ENCODE measurements at places on chromosomes 5 and 9.

- DNase-seq = no peak
Measured at GRCh38 chr5:110623874-110624273, 102.6 kb downstream of the TMEM232 start.

- DNase-seq = no peak
Measured at GRCh38 chr5:97412959-97413358, 229.9 kb upstream of the RIOK2 start.

DNA sequence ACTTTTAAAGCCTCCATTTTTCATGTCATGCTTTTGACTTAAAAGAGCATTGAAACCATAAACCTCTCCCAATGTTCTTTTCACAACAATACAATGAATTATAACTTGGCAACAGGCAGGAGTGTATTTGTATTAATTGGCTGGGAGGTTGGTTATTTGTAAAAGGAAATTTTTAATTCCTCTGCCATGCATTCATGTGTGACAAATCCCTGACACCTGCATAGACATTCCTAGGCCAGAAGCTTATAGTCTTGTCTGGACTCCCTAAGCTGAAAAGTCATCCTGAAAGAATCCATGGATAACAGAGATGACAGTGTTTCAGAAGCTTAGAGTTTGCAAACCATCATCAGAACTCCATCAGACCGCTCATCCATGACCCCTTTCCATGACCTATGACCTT, 76.3 kb upstream of the PTGER4 start:
- DNase-seq = no peak

GRCh38 chr5:149657324-149657723, 72.8 kb upstream of the PPARGC1B start:
- DNase-seq = no peak

GRCh38 chr5:143241892-143242291, 161.6 kb downstream of the NR3C1 start:
- no peak for DNase-seq

GRCh38 chr5:124962735-124963134, 216.3 kb upstream of the ZNF608 start:
- no peak for DNase-seq

DNA sequence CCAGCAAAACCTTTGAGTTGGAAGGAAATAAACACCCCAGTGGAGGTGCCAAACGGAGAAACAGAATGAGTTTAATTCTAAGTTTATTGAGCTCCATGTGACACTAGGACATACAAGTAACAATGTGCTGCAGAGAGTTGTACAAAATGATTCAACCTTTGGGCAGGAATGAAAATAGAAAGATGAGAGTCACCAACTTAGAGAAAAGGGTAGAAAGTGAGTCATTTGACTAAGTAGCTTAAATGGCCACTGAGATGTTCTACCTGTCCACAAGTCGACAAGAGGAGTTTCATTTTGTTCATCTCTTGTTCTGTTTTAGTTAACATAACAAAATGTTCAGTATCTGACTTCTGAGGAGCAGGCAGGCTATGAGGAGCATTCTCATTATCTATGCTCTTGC, 284.7 kb downstream of the NR2F1-AS1 start:
- DNase-seq = no peak

- DNase-seq = no peak
Measured at GRCh38 chr9:107280543-107280942, 2.5 kb upstream of the RAD23B start.

GRCh38 chr5:141835928-141836670, 42.1 kb downstream of the PCDH1 start:
- no peak for DNase-seq

DNA sequence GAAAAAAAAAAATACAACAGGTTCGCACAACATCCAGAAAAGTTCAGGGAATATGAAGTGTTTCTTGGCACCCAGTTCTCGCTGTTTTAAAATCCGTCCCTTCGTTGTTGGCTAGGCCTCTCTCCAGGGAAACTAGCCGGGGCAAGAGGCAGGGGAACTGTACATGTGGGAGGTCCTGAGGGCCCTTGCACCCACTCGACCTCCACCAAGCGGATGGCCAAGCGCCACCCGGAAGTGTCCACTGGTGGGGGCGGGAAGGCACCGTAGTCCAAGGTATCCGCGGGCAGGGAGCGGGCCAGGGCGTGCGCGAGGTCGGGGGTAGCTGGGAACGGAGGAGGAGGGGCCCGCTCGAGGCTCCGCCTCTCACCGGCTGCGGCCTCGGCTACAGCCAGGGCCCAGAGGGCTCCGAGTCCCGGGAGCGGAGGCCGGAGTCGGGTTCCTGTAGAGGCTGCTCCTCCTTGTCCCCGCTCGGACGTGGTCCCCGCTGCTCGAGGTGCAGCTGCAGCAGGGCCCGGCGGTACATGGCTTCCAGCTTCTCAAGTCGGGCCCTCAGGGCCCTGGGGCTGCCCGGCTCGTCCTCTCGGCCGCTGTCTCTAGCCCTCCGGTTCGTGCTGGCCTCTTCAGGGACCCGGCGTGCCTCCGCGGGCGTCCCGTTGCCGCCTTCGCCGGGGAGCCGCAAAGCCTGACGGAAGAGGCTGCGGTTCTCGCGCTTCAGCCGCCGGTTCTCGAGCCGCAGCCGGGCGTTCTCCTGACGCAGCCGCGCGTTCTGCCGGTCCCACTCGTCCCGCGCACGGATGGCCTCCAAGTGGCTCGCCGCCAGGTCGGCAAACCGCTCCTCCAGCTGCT, 720 bp downstream of the TUSC1 start:
- DNase-seq = peak; percentile 39

DNA sequence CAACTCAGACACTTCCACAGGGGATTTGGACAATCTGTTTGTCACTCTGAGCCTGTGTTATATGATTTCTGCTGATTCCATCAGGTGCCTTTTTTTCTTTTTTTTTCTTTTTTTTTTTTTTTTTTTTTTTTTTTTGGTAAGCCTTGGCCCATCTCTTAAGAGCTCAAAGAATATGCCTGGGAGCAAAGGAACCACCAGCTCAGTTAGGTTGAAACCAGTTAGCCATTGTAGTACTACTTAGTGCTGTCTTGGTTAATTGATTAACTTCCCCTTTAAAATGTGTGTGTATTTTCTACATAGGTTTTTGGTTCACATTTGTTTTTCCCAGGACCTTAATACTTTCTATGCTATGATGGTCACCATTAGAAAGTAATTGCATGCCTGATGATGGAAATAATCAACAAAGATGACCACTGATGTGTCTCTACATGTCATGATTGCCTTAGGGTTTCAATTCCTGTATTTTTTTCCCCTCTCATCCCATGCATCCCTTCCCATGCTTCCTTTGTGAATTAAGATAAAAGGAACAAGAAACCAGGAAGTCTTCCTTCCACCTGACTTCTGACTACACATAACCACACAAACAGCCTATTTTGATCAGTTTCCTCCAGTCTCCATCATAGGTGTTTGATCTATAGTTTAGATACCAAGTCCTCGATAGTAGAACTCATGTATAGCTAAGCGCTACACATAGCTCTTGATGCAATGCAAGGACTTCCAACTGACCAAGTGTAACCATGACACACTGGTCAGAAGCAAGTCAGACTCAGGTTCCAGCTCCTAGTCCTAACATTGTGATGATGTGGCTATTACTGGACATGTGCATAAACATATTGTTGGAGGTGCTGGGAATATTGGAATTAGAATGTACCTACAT, 306.1 kb downstream of the EFNA5 start:
- DNase-seq = no peak

DNA sequence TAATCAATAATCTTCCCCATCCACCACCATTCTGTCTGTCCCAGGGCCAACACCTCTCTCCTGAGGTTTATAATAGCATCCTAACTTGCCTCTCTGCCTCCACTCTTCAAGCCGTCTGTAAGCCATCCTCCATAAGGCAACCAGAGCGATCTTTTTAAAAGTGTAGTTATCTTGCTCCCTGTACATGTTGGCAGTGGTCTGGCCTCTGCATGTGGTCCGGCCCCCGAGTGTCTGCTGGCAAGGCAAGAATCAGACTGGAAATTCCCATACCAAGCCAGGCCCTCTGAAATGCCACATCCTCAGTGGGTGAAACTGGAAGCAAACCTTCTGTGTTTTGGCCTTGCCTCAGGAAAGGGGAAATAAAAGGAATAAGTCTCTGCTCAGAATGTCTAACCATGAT, 17.0 kb downstream of the TTLL11 start:
- no peak for DNase-seq

- DNase-seq = no peak
Measured at GRCh38 chr5:125293726-125294125, 547.3 kb upstream of the ZNF608 start.

- DNase-seq = no peak
Measured at GRCh38 chr5:78339617-78340436, 20.6 kb upstream of the SCAMP1 start.

GRCh38 chr9:109868722-109869121, 88.7 kb downstream of the PALM2AKAP2 start:
- no peak for DNase-seq

DNA sequence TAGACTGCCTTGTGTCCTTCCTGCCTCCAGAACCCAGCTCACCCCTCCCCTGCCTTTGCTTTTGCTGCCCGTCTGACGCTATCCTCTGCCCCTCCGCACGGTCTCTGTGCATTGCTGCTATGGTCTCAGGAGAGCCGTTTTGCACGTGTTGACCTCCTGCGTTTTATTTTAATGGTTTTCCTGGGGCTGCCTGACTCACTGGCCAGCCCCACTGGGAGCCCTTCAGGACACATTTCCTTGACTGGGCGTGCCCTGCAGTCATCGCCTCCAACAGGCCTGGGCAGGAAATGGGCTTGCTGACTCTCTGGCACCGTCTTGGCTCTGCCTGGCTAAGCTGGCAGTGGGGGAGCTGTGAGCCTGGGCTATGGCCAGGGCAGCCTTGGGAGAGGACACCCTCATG, 17.9 kb upstream of the ASS1 start:
- DNase-seq = no peak

DNA sequence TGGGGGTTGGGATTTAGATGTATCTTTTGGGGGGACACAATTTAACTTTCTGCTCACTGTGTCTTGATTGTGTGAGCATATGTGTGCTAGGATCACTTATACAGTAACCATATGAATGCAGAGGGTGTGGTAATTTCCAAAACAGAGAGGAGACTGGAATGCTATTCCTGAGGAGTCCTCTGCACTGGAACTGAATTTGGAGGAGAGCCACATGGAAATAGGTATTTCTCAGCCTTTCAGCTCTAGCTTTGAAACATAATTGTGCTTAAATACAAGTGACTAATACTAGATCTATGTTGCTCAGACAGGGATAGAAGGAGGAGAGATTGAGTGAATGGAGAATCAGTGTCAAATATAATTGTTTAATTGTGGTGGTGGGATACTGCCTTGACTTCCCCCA, 45.5 kb downstream of the FOCAD start:
- no peak for DNase-seq

- no peak for DNase-seq
Measured at GRCh38 chr9:98583417-98583816, 125.3 kb downstream of the GABBR2 start.

GRCh38 chr5:36982146-36982545, 105.6 kb downstream of the NIPBL start:
- DNase-seq = no peak

DNA sequence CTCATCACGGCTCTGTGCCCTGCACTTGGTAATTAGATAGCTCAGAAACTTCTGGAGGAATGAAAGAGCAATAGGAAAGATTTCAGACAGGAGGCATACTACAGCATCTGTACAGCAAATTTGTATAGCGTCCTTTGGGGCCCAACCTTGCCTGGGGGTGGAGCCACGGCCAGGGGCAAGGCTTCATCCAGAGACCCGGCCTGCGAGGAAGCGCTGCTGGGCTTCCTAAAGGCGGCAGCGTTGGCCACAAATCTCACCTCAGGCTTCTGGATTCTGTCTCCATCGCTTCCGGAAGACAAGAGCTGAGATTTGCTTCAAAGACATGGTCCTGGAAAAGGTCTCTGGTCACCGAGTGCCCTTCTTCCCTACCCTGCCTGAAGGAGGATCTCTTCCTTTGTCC, 12.2 kb upstream of the SPATA31D1 start:
- DNase-seq = no peak

GRCh38 chr5:153084511-153084910, 406.0 kb upstream of the GRIA1 start:
- DNase-seq = no peak

DNA sequence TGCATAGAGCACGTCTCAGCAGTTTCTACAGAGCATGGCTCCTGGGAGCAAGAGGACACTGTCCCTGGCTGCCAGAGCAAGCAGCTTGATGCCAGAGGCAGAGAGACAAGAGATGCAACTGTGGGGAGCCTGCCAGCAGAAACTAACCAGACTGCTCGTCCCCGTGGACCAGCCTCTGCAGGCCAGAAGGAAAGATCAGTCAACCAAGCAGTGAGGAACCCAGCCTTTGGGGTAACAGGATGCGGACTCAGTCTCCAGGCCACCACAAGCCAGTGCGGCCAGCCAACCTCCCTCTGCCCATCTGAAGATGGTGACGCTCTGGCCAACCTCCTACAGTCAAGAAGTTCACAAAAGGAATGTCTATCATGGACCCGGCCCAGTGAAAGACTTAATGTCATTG, 3.7 kb downstream of the SURF4 start:
- DNase-seq = no peak

DNA sequence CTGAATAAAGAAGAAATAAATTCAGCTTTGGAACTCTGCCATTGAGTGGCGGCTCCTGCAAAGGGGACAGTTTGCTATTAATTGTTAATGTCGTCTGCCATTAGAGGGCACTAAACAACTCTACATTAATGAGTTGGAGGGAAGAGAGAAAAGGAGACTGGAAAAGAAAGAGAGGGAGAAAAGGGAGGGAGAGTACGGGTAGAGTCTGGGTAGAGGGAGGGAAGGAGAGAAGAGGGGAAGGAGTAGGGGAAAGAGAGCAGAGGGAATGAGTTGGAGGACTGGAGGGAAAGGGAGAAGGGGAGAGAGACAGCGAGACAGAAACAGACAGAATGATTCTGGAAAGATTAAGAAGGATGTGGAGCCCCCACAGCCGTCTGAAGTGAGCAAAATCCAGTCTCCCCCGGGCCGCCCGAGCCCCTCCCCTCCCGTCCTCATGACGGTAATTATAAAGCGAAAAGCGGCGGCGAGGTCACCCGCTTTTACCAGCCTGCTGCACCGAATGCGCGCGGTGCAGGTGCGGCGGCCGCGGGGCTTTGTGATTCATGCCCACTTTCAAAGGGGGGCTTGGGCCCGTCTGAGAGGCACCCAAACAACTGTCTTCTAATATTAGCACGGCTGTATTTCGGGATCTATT, 1.9 kb upstream of the FST start:
- peak; percentile 31 for DNase-seq

DNA sequence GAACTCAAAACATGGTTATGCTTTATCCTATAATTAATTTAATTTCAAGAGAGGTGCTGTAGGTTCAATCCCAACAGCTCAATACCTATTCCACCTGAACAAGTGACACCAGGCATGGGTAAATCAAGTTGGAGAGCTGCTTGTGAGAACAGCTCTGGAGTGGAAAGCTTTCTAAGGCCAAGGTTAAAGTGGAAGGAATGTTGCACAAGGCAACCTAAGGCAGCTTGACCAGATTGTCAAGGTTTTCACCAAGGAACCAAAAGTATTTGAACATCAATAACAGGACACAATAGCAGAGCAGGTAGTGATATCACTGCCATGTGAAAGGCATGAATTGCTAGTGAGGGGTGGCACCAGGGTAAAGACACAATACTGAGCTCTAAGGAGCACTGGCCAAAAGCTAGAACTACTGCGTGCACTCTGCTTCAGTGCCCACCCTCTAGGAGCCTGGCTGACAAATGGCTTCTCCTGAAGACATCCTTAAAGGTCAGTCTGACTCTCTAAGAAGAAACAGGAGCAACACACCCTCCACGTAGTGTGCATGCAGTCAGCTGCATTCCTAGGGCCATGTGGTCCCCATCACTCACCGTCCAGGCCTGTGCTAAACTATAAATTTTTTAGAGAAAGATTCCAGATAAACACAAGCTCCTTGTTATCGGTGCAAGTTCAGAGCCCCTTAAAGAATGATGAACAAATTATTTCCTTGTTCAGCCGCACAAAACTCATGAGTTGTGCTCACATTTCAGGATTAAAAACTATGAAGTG, 677.7 kb upstream of the KLF4 start:
- no peak for DNase-seq

- no peak for DNase-seq
Measured at GRCh38 chr9:93112116-93112863, 16.3 kb downstream of the CARD19 start.
